ENCODE measurements at places on chromosomes 11 and 22.

DNA sequence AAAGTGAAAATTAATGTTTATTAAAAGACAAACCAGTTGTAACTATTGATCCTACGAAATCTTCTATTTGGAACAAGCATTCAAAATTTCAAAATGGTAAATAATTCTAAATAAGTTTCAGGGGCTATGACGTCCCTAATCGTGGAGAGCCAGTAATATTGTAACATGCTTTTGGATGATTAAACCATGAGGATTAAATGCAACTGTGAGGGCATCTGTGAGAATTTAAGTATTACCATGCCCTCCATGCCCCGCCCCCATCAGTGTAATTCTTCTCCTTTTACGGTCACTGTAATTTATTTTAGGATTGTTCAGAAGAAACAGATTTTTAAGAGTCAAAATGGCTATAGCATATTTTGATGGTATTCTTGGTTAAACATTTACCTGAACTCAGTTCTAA, 133.2 kb downstream of the APOL5 start:
- no peak for DNase-seq

DNA sequence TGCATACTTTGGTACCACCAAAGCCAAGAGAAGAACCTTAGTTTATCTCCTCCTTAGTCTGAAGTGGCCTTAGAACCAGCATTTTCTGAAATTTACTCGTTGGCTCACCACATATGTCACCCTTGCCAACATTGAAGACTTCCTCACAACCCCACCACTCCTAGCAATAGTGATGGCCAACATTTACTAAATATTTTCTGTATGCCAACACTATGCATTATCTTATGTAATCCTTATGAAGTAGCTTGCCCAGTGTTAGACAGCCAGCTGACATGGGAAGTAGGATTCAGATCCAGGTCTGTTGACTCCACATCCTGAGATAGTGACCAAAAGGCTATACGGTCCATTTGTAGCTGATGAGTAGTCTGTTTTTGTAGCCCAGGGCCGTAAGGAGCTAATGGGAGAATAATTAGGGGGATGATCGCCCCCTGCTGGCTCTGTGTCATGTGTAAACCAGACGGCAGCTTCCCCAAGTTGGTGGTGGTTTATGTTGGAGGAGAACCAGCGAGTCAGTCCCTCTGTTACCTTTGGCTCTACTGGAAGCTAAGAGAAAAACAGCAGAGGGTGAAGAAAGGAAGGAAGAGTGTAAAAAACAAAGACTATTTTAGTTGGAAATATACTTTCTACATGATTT, 120.5 kb upstream of the RASSF10 start:
- DNase-seq, result peak; percentile 7

- DNase-seq, result no peak
Measured at GRCh38 chr22:27723708-27724107, 77.8 kb downstream of the MN1 start.

DNA sequence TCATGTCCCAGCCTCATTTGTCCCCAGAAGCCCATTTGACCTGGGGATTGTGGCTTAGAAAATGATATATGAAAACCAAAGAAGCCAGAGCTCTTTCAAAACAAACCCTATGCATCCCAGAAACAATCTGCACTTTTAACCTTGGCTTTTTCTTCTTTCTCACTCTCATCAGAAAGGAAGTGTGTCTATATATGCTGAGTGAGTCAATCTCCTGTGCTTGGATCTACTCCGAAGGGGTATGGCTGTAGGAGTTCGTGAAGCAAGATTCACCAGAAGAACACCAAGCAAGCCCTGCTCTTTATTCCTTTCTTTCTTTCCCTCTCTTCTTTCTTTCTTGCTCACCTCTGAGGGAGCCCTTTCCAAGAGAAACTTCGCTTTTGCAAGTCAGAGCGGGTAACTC, 636 bp downstream of the PAMR1 start:
- no peak for DNase-seq

DNA sequence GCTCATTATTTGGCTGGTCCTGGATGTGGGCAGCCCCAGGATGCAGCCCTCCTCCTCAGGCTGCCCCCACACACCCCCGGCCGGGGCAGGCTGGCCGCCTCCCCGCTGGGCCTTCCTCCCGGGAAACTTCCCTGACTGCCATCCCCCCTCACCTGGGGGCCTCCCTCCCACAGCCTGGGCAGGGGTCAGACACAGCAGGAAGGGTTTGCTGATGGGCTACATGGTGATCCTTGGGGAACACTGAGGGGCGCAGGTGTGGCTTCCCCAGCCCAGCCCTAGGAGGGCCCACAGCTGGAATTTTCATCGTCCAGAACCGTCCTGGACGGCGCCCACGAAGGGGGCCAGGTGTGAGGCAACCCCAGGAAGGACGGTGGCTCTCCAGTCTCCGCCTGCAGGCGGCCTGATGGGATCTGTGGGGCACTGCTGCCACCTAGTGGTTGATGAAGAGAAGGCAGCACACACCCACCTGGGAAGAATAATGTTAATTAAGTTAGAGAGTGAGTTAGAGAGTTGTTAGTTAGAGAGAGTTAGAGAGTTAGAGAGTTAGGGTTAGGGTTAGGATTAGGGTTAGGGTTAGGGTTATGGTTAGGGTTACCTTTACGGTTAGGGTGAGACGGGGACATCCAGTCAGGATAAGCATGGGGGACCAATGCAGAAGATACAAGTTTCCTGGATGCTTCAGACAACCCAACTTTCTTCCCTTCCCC, 75.9 kb upstream of the PRR5 start:
- peak; percentile 57 for DNase-seq

GRCh38 chr22:41917903-41918791, 3.3 kb upstream of the SHISA8 start:
- DNase-seq, result no peak

DNA sequence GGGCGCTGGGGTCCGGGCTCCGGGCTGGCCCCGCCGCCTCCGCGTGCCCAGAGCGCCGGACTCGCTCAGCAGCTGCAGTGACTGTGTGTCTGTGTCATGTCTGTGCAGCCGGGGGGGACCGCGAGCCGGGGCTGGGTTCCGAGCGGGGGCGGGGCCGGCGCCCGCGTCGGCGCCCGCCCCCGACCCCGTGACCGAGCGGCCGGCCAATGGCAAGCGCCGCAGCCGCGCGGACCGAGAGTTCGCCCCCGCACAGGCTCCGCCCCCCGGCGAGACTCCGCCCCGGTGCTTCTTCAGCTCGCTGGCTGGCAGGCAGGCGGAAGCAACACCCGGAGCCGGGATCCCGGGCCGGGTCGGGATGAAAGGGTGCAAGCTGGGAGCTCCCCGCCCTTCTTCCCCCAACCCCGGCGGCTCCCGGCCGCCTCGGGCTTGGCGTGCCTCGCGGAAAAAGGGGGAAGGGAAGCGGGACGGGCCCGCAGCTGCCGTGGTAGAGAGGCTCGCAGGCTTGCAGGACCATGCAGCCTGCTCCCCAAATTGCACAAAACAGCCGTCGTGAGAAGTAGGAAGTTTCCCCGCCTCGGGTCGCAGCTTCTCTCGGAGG, 750 bp upstream of the LARGE1 start:
- DNase-seq, result peak; percentile 78

GRCh38 chr11:33897761-33898375, 6.0 kb upstream of the LMO2 start:
- no peak for DNase-seq

- DNase-seq, result no peak
Measured at GRCh38 chr11:130441719-130442118, 6.7 kb upstream of the ADAMTS15 start.

DNA sequence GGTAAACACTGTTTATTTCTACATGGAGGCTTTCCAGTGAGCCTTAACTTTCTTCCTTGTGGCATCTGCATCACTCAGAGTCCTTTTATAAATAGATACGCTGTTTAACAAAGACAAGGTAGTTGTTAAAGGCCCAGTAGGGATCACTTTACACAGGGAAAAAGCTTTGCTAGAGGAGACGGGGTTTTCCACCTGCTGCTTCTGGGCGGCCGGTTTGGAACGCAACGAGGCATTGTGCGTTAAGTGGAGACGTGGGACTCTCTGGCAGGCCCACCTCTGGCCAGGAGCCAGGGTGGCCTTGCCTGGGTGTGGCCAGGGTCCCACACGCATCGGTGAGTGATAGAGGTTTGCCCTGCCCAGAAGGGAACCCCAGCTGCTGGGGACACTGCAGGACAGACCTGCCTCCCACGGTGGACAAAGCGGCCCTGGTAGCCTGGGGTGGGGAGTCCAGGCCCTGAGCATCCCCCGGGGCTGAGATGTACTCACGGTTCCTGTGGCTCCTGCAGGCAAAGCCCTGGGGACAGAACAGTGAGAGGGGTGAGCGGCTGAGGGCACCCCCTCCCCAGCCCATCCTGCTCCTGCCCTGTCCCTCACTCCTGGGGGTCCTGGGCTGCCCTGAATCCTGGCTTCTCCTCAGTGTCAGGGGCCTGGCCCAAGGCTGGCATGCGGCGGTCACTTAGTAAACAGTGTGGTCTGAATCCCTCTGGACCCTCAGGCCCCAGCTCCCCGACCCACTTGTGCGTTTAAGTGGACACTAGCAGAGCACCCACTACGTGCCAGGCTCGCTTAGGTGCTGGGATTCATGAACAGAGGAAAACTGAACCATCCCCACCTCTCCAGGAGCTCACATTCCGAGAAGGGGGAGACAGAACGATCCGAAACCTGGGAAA, 4.2 kb downstream of the IL17REL start:
- no peak for DNase-seq

DNA sequence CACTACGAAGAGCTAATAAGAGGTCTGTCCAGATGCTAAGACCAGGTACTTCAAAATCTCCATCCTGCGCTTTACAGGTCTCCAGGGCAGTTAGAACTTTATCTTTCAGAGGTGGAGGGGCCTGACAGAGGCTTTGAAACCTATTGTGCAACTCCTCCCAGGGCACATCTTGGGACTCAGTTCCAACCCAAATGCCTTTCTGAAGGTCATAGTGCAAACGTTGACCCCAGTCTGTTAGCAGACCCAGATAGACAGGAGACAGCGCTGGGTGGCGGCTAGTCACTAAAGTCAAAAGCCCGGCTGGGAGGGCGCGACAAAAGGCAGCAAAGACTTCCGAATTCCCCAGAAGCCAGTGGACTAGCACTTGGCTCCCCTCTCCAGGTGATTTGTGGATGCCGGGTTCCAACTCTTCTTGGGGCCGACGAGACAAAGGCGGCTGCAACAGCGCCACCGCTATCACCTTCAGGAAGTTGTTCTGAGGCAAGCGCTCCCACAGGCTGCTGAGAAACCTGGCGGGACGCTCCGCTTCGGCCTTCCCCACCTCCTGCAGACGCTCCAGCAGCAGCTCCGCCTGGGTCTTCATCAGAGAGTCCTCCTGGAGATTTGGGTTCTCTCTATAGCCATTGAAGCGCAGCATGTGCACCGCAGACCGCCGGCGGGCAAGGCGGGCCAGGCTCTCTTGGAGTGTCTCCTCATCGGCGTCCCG, 728 bp downstream of the FANCF start:
- peak; percentile 15 for DNase-seq

DNA sequence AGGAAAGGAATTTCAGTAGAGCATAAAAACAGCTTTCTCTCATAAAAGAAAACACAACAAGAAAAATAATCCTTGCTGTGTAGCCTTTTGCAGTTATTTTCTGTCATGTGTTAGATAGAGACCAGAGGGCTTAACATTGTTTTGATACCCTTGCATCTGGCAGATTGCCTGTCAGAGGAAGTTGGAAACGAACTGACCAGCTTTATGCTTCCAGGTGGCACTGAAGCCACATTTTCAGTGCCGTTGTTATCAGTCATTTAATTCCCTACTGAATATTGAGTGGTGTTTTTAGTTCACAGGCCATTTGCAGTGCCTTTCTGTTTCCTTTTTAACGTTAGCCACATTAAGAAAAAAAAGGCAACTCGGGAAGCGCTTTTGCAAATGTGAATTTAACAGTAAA, 21.5 kb upstream of the RAG2 start:
- DNase-seq, result no peak

DNA sequence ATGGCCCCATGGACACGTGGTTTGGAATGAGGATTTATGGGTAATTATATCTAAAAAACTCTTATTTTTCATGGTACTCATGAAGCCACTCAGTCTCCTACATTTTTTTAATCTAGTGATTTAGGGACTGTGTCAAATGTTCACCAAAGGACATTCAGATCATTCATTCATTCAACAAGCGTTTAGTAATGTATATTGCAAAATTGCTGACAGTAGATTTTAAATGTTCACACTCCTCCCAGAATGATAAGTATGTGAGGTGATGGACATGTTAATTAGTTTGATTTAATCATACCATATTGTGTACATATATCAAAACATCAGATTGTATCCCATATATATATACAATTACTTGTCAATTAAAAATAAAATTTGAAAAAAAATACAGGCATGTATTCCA, 40.8 kb upstream of the E2F8 start:
- no peak for DNase-seq

- no peak for DNase-seq
Measured at GRCh38 chr11:81190546-81190945, 1543.1 kb downstream of the FAM181B start.

DNA sequence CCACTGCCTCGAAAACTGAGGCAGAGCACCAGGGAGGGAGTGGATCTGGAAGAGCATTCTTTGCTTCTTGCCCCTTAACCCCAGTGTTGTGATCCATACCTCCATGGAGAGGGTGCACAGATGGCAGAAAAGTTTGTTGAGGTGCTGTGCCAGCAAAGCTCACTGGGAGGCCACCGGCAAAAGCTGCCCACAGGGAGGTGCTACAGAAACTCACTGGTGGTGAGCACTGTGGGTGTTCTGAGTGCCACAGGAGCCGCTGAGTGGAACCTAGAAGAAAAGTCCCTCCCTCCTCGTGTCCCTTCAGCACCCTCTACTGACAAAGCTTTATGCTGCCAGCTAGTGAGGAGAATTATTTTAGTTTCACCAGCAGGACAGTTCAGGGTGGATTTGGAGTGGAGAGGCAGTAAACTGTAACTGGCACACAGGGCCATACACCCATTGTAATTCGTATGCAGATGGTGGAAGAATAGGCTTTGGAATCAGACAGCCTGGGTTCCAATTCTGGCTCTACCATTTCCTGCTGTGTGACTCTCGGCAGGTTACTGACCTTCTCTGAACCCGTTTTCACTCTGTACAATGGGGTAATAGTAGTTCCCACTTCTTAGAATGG, 84.6 kb downstream of the SWAP70 start:
- DNase-seq, result peak; percentile 24

DNA sequence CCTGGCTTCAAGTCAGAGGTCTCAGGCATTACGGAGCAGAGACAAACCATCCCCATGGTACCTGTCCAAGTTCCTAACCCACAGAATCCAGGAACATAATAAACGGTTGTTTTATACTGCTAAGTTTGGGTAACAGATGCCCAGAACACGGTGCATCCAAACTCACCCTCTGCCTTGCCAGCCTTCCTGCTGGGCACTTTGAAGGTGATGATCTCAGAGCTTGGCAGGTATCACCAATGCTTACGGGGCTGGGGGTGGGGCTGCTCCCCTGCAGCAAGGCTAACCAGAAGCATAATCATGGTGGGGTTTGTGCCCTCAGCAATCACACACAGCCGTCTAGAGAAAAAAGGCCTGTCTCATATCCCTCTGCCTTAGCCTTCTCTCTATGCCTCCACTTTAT, 27.1 kb downstream of the DKK3 start:
- DNase-seq, result no peak

Measured in stimulated activated CD8-positive, alpha-beta memory T cell treated with anti-CD3 and anti-CD28 coated beads, Interleukin-4, amount 100 ng/mL, for 4 hours (primary cell).